Stimulated activated CD4-positive, alpha-beta T cell treated with anti-CD3 and anti-CD28 coated beads, Interleukin-2, amount 100 ng/mL, for 48 hours (primary cell): ENCODE measurements at places on chromosomes 3 and 15.

GRCh38 chr3:195117978-195118581, 152.9 kb downstream of the XXYLT1 start:
- no peak for DNase-seq

- DNase-seq: no peak
Measured at GRCh38 chr3:167736264-167736787, 805 bp downstream of the SERPINI1 start.

GRCh38 chr3:58683001-58683458, 16.5 kb upstream of the FAM3D start:
- no peak for DNase-seq

DNA sequence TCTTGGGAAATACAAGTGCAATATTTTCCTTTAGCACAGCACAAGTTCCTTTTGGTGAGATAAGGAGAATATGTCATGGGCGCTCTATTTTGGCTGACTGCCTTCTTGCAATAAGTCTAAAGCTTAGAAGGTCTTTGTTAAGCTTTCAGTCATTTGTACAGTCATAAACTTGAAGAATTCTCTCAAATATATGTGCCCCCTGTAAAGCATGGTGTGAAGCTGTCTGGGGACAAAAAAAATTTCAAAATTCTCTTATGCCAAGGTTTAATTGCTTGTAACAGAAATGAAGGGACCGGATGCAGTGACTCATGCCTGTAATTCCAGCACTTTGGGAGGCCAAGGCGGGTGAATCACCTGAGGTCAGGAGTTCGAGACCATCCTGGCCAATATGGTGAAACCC, 21.7 kb upstream of the ARID3B start:
- no peak for DNase-seq

DNA sequence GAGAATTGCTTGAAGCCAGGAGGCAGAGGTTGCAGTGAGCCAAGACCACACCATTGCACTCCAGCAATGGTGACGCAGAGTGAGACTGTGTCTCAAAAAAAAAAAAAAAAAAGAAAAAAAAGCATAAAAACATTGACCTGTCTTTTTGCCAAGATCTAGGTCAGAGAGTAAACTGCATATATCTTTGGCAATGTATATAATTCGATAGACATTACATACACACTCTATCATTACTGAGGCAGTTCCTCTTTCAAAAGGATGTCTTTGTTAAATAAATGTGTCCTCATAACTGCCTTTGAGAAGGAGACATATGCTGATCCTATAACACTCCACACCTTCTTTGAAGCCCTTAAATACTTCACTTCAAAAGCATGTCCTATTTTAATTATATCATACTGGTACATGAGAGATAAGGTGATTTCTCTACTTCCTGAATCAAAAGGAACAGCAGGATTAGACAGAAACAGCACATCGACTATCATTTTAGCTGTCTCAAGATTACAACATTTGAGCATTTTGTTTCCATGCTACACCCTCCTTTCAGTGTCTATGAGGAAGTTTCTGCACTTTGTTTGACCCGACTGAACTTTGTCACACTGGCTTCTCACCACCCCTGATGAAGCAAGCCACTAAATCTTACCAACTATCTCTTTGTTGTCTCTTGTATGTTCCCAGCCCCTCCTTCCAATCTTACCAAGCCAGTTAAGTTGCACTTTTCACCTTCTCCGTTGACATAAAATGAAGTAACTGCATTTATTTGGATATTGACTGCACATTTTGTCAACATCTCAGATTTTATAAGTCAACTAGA, 335.8 kb downstream of the MECOM start:
- DNase-seq: no peak

GRCh38 chr3:117297541-117297940, 588.0 kb downstream of the TUSC7 start:
- DNase-seq: no peak

GRCh38 chr3:37214076-37214475, 39.7 kb upstream of the LRRFIP2 start:
- DNase-seq: no peak

- DNase-seq: peak; percentile 64
Measured at GRCh38 chr3:12187448-12188327, 29.0 kb upstream of the TIMP4 start.

DNA sequence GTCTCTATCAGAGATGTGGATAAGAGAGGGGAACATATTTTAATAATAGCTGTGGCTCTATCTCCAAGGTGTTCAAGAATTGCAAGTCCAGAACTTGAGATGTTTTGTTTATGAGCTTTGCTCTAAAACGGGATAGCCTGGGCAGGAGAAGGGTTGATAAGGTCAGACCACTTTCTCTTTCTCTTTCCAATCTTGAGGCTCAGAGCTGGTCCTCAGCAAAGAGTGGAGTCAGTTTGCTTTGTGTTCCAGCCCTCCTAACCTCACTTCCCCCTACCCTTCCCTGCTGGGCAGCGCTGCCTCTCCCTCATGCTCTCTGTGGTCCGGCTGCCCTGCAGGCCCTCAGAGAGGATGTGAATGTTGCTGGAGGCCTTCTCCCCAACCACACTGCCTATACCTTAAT, 13.8 kb downstream of the KLHL6 start:
- DNase-seq: no peak

GRCh38 chr15:62063825-62064635, 2.7 kb upstream of the C2CD4A start:
- DNase-seq: no peak
